Right lung (tissue), 10 donors: ENCODE measurements at places on chromosomes 2 and 18. TPM values are rescaled to one million over a fixed set of nuclear protein-coding genes. Genes with fewer than 3 reads are reported as not detected.
A peak's percentile ranks its signal among the peaks of the same experiment; 100 is the strongest.

GRCh38 chr2:98540536-98540935, 67.8 kb downstream of the COA5 start:
- DNase-seq: no peak

- DNase-seq: peak; percentile 6
Measured at GRCh38 chr2:207408086-207408794, 121.5 kb upstream of the CREB1 start.

DNA sequence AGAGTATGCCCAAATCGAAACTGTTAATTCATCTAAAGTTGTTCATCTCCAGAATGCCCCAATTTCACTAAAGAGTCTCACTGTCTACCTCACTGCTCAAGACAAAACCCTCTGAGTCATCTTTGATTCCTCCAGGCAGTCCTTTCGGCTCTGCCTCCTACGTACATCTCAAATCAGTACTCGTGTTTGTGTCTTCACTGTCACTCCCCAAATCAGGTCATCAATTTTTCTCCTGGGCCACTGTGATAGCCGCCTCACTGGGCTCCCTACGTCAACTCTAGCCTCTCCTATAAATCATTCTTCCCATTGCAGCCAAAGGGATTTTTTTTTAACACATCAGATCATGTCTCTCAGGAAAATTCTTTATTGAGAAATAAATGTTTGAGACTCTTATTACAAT, 42.1 kb upstream of the TTC39C start:
- DNase-seq: no peak

DNA sequence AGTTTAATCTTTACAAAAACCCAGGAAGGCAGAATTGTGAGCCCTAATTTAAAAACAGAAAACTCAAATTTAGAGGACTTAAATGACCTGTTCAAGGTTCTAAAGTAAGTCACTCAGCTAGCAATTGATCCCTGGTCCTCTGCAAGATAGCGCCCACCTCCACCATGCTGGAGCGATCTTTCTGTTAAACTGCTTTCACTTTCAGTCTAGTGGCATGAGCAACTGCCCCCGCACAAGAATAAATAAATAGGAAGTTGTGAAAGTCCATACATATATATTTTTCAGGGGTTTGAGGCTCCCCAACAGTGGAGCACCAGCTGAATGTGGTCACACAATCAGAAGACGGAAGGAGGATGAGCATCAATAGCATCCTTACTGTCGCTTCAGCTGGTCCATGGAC, 217.9 kb downstream of the NAPG start:
- DNase-seq: no peak

- no peak for DNase-seq
Measured at GRCh38 chr2:236257575-236257974, 6.6 kb downstream of the ASB18 start.

DNA sequence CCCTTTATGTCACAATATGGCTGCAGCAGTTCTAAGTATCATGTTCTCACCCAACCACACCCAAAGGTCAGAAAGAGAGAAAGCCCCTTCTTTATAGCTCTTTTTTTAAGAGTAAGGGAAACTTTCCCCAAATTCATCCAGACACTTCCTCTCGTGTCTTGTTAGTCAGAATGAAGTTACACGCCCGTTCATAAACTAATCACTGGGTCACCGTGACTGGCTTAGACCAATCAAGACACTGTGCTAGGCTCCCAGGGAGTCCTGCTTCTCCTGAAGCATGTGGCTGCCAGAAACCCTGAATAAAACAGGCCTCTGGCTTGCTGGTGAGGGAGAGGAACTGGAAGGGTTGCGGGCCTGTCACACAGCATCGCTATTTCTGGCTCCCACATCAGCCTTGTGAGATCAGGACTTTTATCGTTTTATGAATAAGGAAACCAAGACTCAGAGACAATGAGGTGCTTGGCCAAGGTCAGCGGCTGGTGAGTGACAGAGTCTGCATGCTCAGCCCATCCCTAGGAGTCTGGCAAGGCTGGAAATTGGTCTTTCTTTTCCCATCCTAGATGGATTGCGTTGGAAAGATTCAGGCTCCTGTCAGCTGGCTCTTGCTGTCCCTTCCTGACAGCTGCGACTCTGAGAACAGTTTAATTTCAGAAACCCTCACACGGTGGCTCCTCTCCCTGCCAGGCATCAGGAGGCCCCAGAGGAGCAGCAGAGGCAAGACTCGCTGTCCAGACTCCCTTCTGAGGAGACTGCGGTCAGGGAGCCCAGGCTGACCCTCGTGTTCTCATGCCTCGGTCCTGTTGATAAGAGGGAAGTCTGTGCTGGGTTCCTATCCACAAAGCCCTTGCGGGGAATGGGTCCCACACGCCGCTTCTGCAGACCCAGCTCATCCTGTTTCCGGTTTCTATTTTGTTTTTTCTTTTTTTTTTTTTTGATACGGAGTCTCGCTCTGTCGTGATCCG, 104.5 kb upstream of the TAF1B start:
- peak; percentile 70 for DNase-seq

GRCh38 chr2:196592331-196592910, 47.1 kb upstream of the CCDC150 start:
- peak; percentile 36 for DNase-seq

DNA sequence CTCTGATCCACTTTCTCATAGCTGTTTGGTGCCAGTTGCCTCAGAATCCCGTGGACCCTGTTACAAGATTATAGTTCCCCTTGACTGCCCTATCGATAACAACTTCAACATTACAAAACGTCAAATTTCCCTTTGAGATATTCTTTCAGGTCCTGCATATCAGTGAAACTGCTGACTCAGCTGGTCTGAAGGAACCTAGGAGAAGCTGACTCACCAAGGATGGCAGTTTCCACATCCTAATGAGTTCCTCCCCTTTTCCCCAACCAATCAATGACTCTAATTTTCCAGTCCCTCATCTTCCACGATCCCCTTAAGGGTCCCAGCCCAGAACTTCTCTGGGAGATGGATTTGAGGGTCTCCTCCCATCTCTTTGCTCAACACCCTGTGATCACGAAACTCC, 27.6 kb upstream of the GNAL start:
- no peak for DNase-seq

DNA sequence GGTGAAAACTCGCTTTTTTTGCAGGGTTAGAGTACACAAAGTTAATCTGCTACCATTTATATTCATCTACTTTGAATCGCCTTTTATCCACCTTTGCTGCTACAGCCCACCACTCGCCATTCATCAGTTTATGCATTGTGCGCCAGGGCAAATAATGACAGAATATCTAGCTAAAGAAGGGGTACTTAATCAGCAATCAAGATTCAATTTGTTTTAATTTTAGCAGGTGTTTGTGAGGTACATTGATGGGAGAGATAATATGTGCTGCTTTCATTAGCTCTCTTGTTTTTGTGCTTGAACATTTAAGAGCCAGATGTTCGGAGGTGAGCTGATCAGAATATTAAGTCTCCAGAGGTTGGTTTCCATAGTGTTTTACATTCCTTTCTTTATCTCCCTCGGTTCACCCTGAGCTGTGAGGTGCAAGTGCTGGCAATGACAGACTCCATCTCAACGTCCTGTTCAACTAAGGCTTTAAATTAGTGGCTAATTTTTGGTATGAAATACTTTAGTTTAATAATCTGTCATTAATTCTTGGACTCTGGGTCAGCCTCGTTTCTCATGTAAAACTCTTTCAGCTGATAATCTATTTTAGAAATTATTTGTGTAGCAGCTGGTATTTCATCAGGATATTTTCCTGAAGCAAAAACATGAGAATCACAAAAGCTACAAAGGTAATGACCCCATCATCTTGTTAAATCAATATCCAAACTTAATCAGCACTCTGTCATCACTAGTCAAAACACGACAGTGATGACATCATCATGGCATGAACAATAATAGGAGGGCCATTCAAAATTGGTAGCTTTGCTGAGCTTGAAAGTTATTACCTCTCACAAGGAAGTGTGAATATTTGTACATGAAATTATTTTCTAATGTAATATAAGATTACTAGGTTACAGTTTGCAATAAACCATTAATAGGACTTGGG, 479.9 kb upstream of the FANCL start:
- no peak for DNase-seq

- no peak for DNase-seq
Measured at GRCh38 chr2:164073101-164074074, 337.6 kb upstream of the FIGN start.

DNA sequence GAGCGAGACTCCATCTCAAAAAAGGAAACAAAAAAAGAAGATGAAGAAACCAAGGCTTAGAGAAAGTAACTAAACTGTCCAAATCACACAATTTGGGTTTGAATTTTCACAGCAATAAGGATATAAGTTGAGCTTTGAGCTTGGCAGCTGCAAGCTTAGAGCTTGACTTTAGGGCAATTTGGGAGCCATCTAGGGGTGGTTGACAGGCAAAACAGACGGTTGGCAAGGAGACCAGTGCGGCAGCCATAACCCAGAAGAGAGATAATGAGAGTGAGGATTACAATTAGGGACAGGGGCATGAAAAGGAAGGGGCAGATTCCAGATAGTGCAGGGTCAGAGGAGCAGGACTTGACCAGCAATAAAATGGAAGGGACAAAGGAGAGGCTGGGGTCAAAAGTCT, 382.2 kb upstream of the HNRNPA3 start:
- DNase-seq: no peak

DNA sequence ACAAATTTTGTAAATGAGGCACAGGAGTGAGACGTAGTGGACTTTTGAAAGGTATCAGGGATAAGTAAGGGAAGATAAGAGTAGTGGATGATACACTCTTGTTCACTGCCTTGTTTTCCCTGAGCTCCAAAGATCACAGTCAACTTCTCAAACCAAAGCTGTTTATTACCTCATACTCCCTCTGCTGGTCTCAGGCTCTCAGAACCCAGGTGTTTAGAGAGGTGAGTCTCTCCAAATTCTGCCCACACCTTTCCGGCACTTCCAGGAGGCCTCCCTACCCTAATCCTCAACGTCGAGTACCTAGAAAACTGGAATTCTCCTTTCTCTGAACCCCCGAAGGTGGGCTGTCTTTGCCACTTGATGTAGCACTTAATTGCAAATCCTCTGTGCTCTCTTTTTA, 621.1 kb downstream of the BCL11A start:
- no peak for DNase-seq

- no peak for DNase-seq
Measured at GRCh38 chr18:47997338-47997780, 66.9 kb upstream of the SMAD2 start.

- no peak for DNase-seq
Measured at GRCh38 chr2:68489282-68489681, 21.9 kb downstream of the APLF start.

- DNase-seq: no peak
Measured at GRCh38 chr2:143452817-143453451, 323.7 kb downstream of the ARHGAP15 start.

- no peak for DNase-seq
Measured at GRCh38 chr2:25897506-25897905, 19.2 kb upstream of the ASXL2 start.

DNA sequence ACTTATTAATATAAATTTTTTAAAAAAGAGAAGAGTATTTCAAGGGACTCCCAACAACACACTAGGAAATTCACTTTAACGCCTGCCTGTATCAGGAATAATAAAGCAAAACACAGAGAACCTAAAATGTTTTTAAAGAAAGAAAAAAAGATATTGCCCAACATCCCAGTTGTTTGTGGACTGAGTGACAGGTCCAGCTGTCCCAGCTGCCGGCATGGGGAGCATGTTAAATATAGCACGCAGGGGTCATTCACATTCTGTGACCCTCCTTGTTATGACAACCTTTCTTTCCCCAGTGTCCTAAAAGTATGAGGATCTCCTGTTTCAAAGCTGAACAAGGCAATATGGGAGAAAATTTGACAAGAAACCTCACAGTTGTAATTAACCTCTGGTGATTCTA, 4.4 kb downstream of the KLHL41 start:
- no peak for DNase-seq

GRCh38 chr2:3305952-3306351, 71.7 kb downstream of the EIPR1 start:
- no peak for DNase-seq

DNA sequence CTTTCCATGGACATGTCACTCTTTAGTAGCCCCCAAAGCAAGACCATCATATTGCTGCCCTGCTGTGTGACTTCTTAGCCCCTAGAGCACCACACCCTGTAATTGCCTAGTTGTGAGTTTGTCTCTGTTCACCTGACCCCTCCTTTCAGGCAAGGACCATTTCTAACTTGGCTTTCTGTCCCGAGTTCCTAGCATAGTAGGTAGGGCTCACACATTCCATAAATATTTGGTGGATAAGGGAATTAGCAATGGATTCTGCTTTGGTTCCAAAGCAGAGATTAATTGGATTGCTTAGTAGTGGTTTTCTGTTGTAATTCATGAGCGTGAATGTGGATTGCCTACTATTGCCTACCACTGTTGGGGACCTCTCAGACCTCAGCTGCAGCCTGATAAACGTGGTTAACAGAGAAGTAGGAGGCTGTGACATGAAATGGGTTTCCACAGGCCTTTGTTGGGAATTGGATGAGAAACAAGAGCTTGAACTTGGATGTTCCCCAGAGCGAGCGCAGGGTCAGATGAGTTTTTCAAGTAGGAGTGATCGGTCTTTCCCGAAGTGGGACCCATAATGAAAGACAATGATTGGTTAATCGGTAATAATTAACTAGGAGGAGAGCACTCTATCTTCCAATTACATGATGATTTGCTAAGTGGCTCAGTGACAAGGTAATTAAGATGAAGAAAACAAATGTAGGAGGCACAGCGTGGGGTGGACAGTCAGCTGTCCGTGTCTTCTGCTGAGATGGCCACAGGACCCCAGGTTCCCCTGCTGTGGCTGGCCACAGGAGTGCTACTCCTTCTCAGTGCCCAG, 13.4 kb upstream of the UGT1A1 start:
- DNase-seq: no peak

GRCh38 chr2:179746981-179747380, 114.4 kb downstream of the ZNF385B start:
- DNase-seq: peak; percentile 48

GRCh38 chr2:217335341-217335966, 475.6 kb upstream of the TNP1 start:
- DNase-seq: no peak

GRCh38 chr2:25690058-25690457, 16.7 kb upstream of the DTNB start:
- DNase-seq: no peak

KLHL41 gene
- polyA plus RNA-seq: 5.8 TPM

ITGA6 gene
- polyA plus RNA-seq: 75.9 TPM

METTL8 gene
- polyA plus RNA-seq: 16.1 TPM

AGAP1 gene
- 18.4 TPM for polyA plus RNA-seq

TRIM43 gene
- polyA plus RNA-seq: not detected

GPR45 gene
- polyA plus RNA-seq: not detected

CABLES1 gene
- polyA plus RNA-seq: 75.1 TPM
